Heart right ventricle (tissue), 16 donors: ENCODE measurements at places on chromosomes 7 and 10. TPM values are rescaled to one million over a fixed set of nuclear protein-coding genes. Genes with fewer than 3 reads are reported as not detected.

- no peak for DNase-seq
These were observed 7.1 kb downstream of the MNX1 start for GRCh38 chr7:157003445-157003755.

- DNase-seq = no peak
These were observed 161.6 kb downstream of the NRCAM start for GRCh38 chr7:108294595-108294994.

DNA sequence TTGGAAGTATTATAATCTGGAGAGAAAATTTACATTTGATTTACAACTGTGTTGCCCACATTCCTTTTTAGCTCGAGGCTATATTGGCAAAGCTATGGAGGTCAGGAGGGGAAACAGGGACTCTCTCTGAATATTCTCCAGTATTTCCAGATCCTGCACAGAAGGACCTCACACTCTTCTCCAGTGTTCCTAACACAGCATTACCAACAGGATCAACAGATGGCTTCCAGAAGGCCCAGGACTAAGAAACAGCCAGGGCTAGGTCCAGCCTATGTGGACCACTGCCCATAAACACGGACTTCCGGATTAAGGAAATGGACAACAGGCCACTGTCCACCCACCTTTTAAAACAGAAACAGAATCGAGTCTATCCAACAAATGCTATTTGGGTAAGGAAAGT, 65.3 kb downstream of the CHCHD3 start:
- no peak for DNase-seq

- no peak for DNase-seq
These were observed 170.6 kb downstream of the ARHGAP21 start for GRCh38 chr10:24553051-24553612.

Gene TAS2R4
- 0.59 TPM for polyA plus RNA-seq

DNA sequence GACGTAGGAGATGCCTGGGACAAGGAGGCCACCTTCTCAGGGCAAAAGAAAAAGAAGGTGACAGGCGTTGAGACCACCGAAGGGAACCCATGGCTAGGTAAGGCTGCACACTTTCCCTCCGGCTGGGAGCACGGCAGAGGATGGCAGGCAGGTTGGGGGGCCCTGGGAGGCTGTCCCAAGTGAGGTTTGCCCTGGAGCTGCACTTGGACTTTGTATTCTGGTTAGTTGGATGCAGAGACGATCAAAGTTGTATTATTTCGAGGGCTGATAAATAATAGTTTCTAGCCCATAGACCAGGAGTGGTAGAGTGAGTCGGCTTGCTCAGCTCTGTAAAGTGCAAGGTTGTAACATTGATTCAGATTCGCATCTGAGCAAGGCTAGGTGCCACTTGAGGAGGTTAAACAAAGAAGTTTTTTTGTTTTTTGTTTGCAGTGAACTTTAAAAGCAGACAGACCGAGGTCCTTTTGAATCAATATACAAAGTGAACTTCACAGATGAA, 608 bp downstream of the ENTPD7 start:
- DNase-seq = no peak

DNA sequence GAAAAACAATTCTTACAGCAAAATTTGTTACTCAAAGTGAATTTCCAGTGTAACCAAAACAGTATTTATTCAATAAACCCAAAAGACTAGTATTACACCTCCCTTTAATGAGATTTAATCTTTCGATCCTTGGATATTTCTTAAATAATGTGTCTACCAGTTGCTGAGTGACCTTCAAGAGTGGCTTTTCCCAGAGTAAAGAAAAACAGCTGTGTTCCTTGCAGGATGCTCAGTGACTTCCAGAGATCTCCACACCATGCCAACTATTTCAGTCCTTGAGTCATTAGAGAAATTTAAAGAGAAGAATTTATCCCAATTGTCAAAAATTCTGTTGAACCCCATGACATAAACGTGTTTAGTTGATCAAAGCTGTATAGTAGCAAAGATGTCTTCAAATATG, 44.0 kb downstream of the IMMP2L start:
- DNase-seq = no peak

GRCh38 chr7:112481833-112482670, 1.3 kb downstream of the LSMEM1 start:
- no peak for DNase-seq

DNA sequence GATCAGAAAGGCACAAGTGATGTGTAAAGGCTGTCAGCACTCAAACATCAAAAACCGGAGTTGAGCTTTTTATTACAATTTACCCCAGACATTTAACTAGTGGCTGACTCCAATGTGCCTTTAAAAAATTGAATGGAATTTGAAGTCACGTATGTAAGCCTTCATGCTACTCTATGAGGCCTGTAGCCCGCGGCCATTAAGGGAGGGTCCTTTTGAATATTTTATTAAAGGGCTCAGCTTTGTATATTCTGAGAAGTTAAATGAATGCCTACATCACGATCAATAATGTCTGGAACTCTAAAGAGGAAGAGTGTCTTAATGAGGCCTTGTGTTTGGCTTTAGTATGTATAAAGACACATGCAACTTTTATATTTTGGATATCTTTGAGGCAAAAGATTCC, 916.6 kb upstream of the CELF2 start:
- DNase-seq = no peak

GRCh38 chr10:24915304-24915703, 37.1 kb downstream of the PRTFDC1 start:
- no peak for DNase-seq

Gene CHN2
- 15.4 TPM for polyA plus RNA-seq

DNA sequence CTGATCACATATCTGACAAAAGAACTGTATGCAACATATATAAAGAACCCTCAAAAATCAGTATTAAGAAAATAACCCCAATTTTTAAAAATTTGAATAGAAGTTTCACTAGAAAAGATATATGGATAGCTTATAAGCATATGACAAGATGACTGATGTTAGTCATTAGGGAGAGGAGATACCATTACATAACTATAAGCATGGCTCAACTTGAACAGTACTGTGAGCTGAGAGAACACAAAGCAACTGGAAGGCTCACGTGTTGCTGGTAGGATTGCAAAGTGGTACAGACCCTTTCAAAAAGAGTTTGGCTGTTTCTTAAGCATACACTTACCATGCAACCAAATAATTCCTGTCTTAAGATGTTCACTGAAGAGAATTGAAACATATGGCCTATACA, 14.7 kb downstream of the CCDC71L start:
- DNase-seq = no peak

GRCh38 chr10:1297566-1298301, 241.5 kb downstream of the WDR37 start:
- no peak for DNase-seq

DNA sequence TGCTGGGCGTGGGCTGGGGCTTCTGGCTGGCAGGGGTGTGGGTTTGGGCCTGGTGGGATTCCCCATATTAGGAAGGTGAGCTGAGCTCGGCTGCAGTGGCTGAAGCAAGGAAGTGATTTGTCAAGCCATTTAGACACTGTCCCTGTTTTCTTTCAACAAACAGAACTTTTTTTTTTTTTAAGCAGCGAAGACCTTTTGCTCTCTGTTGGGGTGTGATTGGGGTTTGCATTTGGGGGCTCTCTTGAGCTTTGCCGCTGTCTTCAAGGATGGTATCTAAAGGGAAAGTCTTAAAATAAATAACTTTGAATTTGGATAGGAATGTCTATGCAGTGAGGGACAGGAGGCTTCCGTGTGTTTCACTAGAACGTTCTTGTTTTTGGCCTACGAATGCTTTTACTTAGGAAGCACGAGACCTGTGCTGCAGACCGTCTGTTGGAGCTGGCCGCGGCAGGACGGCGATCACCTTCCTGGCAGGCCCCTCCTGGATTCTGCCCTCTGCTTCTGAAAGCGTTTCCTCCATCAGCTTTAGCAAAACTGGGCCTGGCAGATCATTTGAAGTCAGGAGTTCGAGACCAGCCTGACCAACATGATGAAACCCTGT, 43.9 kb downstream of the FOXK1 start:
- DNase-seq = no peak

DNA sequence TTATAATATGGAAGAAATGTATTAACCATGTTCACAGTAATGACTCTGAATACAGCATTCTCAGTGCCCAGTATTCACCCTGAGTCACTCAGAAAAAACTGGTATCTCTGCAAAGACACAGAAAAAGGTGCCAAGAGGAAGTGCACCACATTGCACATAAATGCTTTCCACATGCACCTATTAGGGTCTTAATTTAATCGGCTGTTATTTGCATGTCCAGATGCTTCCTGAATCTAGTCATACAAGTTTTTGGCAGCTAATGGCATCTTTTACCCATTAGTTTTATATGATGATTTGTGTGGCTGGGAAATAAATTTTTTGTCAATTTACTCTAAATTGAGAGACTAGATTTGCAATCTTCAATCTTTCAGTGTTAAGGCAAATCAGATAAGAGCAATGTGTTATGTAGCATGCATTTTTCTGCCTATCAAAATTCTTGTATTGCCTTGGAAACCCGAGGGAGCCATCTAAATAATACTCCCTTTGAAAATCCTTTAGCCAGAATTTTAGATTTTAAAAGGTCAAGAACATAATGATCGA, 58.2 kb downstream of the ZNF680 start:
- DNase-seq = no peak
